Thoracic aorta (tissue), 2 donors: ENCODE measurements at places on chromosomes 5 and 9. TPM values are rescaled to one million over a fixed set of nuclear protein-coding genes. Genes with fewer than 3 reads are reported as not detected.

- DNase-seq, result no peak
Measured at GRCh38 chr5:92505925-92506324, 1075.1 kb downstream of the NR2F1-AS1 start.

Gene CNTNAP3
- total RNA-seq, result 12.9 TPM

- no peak for DNase-seq
Measured at GRCh38 chr5:88251048-88251711, 17.5 kb downstream of the TMEM161B start.

- no peak for DNase-seq
Measured at GRCh38 chr9:85142496-85142911, 473.0 kb downstream of the NTRK2 start.

GRCh38 chr9:124180557-124180956 lies 77.2 kb upstream of the NEK6 start:
- no peak for DNase-seq

DNA sequence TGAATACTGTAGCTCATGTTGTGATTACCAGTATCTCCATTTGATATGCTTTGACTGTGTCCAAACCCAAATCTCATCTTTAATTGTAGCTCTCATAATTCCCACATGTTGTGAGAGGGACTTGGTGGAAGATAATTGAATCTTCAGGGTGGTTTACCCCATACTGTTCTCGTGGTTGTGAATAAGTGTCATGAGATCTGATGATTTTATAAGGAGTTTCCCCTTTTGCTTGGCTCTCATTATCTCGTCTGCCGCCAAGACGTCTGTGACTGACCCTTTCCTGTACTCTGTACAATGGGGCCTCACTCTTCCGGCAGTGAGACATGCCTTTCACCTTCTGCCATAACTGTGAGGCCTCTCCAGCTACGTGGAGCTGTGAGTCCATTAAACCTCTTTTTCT lies 59.3 kb downstream of the TRIO start:
- DNase-seq, result no peak

DNA sequence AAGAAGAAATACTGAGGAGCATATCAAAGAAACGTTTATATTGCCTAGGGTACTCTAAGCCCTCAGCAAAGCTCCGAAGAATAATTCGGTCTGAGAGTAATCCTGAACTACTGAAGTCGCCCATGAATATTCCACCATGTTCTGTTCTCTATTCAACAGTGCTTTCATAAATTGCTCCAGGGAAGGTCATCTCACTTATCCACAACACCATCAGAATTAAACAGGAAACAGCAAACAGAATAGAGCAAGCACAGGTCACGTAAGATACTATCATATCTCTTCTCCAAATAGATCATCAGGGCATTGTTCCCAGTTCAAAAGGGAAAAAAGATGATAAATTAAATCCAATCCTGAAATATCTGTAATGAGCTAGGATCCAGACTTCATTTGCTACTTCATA lies 325.6 kb downstream of the DEPDC1B start:
- DNase-seq, result no peak

GRCh38 chr9:124663046-124663961 lies 107.8 kb downstream of the NR6A1 start:
- DNase-seq, result no peak
